Upper lobe of right lung (tissue), 1 donor: ENCODE measurements at places on chromosomes 7 and 10.
A peak's percentile ranks its signal among the peaks of the same experiment; 100 is the strongest.

DNA sequence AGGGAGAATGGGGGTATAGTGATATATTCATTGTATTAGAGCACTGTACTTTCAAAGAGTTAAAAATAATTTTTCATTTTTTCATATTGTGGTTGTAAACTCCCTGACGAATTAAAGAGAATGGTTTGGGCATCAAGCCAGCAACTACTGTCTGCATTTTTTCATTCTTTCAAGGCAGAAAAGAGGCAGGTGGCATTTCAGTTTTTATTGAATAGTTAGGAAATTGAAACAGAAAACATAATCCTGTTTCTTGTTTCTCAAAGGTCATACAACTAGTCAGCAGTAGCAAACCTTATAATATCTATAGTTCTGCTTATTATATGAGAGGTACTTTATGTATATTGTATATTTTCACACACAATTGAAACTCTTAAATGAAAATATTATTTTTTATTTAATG, 303.9 kb upstream of the KCND2 start:
- no peaks in the 10 kb centered on the region for H3K4me1 ChIP-seq
- H3K27ac ChIP-seq: no peak overlapping the region
- H3K27me3 ChIP-seq: no peaks in the 10 kb centered on the region
- DNase-seq: no peak
- no peaks in the 10 kb centered on the region for H3K36me3 ChIP-seq

DNA sequence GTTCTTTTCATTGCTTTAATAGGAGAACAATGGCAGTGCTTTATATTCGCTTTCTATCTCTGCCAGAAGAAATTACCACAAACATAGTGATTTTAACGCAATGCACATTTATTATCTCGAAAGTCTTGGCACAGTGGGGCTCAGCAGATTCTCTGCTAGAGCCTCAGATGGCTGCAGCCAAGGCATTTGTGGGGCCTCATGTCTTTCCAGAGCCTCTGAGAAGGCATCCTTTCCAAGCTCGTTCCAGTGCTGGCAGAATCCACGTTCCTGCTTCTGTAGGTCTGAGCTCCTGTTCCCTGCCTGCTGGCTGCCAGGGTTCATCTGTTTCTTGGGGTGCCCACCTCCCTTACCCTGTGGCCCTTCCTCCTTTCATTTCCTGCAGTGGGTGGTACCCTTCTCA, 60.2 kb downstream of the LRRC18 start:
- no peak overlapping the region for H3K4me3 ChIP-seq
- no peaks in the 10 kb centered on the region for H3K4me1 ChIP-seq
- no peaks in the 10 kb centered on the region for H3K36me3 ChIP-seq
- no peak for DNase-seq
- H3K27me3 ChIP-seq: no peaks in the 10 kb centered on the region

GRCh38 chr10:47176903-47177868, 122.8 kb upstream of the GDF10 start:
- peak; percentile 19 for DNase-seq
- H3K36me3 ChIP-seq: no peaks in the 10 kb centered on the region
- no peak overlapping the region for H3K4me3 ChIP-seq
- H3K27ac ChIP-seq: no peak overlapping the region
- no peaks in the 10 kb centered on the region for H3K27me3 ChIP-seq
- H3K4me1 ChIP-seq: peaks cover 6% of the 10 kb centered on the region

DNA sequence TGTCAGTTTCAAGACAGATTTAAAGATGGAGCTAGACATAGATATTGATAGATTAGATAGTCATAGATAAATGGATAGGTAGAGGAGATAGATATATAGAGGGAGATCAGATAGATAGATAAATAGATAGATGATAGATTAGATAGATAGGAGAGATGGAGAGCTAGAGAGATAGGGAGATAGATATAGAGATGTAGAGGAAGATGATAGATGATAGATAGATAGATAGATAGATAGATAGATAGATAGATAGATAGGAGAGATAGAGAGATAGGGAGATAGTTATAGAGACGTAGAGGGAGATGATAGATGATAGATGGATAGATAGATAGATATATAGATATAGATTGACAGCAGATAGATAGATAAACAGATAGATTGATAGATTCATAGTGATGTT, 1038.8 kb upstream of the AUTS2 start:
- no peak overlapping the region for H3K27ac ChIP-seq
- H3K4me1 ChIP-seq: no peaks in the 10 kb centered on the region
- no peaks in the 10 kb centered on the region for H3K36me3 ChIP-seq
- no peak for DNase-seq
- H3K4me3 ChIP-seq: no peak overlapping the region

DNA sequence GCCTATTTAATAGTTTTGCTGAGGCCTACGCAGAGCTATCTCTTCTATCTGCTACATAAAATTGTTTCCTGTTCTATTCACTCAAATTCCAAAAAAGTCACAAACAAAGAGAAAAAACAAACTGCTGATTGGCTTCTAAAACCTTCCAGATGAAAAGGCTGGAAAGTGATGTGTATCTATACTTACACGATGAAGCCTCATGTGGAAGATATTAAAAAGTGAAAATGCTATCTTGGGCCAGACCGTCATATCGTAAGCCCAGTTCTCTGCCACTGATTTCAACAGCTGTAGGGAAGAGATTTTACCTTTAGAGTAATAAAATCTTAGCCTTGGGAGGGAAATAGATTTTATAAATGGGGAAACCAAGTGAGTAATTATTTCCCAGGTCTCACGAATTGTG, 394.8 kb downstream of the KIF20B start:
- H3K4me3 ChIP-seq: no peak overlapping the region
- H3K27me3 ChIP-seq: no peaks in the 10 kb centered on the region
- DNase-seq: no peak
- H3K27ac ChIP-seq: no peak overlapping the region

GRCh38 chr10:33945051-33945450, 610.6 kb upstream of the NRP1 start:
- no peak for DNase-seq
- no peak overlapping the region for H3K27ac ChIP-seq
- H3K27me3 ChIP-seq: no peaks in the 10 kb centered on the region
- H3K36me3 ChIP-seq: no peaks in the 10 kb centered on the region

GRCh38 chr10:123150986-123151736, 3.0 kb upstream of the BUB3 start:
- no peak overlapping the region for H3K27ac ChIP-seq
- H3K27me3 ChIP-seq: peaks cover 74% of the 10 kb centered on the region
- H3K4me1 ChIP-seq: peaks cover 49% of the 10 kb centered on the region
- peak; percentile 70 for DNase-seq

DNA sequence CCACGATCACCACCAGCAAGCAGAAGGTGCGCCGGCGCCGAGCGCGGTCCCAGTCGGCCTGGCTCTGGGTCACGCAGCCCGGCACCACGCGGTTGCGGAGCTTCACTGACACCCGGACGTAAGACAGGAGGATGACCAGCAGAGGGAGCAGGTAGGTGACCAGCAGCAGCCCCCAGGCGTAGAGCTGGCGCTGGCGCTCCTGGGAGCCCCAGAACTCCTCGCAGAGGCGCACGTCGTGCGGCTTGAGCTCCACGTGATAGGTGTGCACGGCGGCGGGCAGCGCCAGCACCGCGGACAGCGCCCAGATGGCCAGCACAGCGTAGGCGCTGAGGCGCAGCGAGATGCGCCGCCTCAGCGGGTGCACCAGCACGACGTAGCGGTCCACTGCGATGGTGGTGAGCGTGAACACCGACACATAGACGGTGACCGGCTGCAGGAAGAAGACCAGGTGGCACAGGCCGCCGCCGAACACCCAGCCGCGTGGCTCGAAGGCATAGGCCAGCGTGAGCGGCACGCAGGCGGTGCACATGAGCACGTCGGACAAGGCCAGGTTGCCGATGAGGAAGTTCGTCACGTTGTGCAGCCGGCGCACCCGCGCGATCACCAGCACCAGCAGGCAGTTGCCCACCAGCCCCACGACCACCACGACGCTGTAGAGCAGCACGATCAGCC, 920 bp downstream of the PRLHR start:
- no peak overlapping the region for H3K4me3 ChIP-seq
- peaks cover 60% of the 10 kb centered on the region for H3K27me3 ChIP-seq
- H3K4me1 ChIP-seq: no peaks in the 10 kb centered on the region
- no peak overlapping the region for H3K27ac ChIP-seq
- H3K36me3 ChIP-seq: no peaks in the 10 kb centered on the region

DNA sequence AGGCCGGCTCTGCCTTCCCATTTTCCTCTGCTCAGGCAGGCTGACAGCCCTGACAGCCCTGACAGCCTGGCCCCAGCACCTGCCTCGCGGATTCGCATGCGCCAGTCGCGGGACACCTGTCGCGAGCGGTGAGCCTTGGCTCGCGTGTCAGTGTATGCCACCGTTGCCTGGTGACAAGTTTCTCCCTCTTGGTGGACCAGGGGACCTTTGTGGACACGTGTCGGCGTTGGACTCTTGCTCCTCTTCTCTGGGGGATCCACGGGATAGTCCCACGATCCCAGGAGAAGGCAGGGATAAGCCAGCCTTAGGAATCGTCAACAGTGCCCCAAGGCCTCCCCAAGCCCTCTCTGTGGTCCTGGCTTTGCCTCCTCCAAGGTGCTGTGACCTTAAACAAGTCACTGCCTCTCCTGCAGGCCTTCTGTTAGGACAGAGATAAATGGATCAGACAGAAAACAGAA, 18.1 kb upstream of the ZNF273 start:
- H3K4me3 ChIP-seq: no peak overlapping the region
- peaks cover 9% of the 10 kb centered on the region for H3K4me1 ChIP-seq

- H3K27ac ChIP-seq: no peak overlapping the region
- DNase-seq: peak; percentile 76
- H3K4me1 ChIP-seq: peaks cover 9% of the 10 kb centered on the region
These were observed 1.2 kb downstream of the MLXIPL start for GRCh38 chr7:73622909-73623797.

DNA sequence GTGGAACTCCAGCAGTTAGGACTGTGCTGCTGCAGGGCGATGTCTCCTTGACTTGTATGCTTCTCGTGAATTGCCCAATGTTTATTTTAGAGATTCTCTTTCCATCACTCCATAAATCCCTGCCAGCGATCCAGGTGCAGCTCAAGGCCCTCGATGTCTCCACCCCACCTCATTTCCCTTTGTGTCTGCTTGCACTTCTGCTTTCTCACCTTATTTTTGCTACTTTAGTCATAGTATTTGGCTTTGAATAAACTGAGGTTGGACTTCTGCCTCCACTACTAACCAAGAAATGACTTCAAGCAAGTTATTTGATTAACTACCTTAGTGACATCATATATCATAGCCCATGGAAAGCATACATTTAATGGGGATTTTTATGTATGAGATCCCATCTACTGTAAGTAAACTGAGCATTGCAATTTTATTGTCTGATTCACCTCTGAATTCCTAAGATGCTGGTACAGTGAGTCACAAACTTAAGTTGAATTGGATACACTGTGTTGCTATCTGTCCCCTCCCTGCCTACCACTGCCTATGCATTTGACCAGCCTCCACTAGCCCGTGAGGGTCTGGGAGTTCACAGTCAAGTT, 255.8 kb downstream of the ABCA13 start:
- H3K4me3 ChIP-seq: no peak overlapping the region
- no peaks in the 10 kb centered on the region for H3K27me3 ChIP-seq
- H3K36me3 ChIP-seq: no peaks in the 10 kb centered on the region
- no peak overlapping the region for H3K27ac ChIP-seq
- H3K4me1 ChIP-seq: no peaks in the 10 kb centered on the region

DNA sequence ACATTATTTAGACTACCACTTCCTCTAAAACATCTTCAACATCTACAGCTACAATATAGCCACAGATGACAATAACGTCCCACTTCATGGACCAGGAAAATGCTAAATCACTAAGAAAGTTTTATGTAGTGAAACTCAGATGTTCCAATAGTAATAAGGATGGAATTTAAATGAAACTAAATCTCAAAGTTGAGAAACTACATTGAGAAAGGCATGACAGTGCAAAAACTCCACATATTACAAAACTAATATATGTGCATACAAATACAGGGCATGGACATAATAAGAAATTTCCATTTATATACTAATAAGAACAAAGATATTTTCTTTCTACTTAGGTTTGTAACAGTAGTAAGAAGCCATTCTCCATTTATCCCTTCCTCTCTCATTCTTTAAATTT, 31.1 kb downstream of the POT1 start:
- H3K4me1 ChIP-seq: no peaks in the 10 kb centered on the region
- H3K36me3 ChIP-seq: peaks cover 5% of the 10 kb centered on the region
- DNase-seq: no peak
- no peaks in the 10 kb centered on the region for H3K27me3 ChIP-seq

DNA sequence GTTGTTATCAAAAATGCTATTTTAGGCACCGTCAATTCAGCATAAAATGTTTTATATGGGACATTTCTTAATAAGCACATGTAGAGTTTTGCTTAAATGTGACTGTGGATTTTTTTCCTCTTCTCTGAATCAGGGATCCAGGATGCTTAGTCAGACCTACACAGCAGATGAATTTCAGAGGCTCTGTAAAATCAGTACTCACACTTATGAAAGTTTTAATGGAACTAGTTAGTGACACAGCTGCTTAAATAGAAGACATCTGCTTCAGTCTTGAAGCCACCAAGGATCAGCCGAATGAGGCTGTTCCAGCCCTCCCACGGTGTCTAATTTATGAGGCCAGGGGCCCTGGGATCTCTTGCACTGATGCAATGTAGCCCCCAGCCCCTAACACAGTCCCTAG, 136.0 kb downstream of the MYOF start:
- no peak overlapping the region for H3K27ac ChIP-seq
- H3K36me3 ChIP-seq: peaks cover 87% of the 10 kb centered on the region
- no peak overlapping the region for H3K4me3 ChIP-seq
- no peak for DNase-seq
